ENCODE measurements at places on chromosomes 13 and 19.

DNA sequence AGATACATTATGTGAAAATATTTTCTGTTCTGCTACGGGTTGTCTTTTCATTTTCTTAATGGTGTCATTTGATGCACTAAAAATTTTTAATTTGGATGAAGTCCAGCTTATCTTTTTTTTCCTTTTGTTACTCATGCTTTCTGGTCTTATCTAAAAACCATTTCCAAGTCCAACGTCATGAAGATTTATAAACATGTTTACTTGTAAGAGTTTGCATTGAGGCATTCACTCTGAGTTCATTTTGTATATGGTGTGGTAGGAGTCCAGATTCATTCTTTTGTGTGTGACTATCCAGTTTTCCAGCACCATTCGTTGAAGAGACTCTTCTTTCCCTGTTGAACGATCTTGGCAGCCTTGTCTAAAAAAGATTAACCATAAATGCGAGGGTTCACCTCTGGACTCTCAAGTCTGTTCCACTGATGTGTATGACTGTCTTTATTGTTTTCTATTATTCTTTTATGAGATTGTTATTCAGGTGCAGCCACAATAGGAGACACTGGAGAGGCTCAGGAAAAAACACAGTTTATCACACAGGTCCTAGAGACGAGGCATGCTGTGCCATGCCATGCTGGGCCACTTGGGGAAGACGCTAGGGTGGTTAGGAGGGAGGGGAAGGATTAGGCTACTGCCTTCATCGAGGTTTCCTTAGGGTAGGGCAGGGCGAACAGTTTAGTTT, 35.0 kb downstream of the NAA16 start:
- no peak for DNase-seq

- DNase-seq: no peak
Observed at GRCh38 chr13:48234566-48235340, 1.7 kb downstream of the ITM2B start.

- DNase-seq: no peak
Observed at GRCh38 chr13:21748166-21748565, 77.3 kb downstream of the FGF9 start.

DNA sequence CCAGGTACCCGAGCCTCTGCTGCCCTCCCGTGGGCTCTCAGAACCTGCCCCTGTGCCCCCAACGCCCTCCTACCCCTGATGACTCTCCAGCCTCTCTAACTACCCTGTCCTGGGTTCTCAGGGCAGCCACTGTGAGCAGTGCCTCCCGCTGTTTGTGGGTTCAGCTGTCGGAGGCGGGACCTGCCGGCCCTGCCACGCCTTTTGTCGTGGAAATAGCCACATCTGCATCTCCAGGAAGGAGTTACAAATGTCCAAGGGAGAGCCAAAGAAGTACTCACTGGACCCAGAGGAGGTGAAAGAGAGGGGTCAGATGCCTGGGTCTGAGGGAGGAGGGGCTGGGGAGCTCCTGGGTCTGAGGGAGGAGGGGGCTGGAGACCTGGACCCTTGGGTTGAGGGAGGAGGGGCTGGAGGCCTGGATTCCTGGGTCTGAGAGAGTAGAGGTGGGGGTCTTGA, 20.0 kb downstream of the CNFN start:
- DNase-seq: no peak

DNA sequence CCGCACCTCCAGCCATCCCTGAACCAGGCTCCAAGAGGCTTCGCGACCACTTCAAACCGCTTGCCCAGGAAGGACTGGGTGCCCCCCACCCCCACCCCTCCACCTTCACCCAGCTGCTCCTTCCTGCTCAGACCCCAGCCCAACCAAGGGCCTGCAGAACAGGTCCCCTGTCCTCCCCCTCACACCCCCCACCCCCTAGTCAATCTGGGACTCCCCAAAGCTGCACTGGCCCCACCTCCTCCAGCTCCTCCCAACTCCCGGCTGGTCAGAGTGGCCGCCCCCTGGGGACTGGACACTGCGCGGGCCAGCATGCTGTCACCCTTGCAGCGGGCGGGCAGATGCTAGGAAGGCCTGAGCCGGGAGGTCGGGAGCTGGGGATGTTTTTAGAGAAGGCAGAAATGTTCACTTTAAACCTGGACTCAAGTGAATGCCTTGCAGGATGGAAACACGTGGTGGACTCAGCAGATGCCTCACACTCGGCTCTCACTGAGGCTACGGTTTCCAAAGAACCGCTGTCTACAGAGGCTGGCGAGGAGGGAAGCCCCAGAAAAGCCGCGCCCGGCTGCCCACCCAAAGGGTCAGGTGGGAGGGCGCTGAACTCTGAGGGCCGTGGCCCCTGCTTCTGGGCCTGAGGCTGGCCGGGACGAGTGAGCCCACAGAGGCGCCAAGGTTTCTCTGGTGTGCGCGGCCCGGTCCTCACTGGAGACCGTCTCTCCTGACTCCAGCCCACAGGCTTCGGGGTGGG, 8.0 kb downstream of the RPL36 start:
- no peak for DNase-seq

DNA sequence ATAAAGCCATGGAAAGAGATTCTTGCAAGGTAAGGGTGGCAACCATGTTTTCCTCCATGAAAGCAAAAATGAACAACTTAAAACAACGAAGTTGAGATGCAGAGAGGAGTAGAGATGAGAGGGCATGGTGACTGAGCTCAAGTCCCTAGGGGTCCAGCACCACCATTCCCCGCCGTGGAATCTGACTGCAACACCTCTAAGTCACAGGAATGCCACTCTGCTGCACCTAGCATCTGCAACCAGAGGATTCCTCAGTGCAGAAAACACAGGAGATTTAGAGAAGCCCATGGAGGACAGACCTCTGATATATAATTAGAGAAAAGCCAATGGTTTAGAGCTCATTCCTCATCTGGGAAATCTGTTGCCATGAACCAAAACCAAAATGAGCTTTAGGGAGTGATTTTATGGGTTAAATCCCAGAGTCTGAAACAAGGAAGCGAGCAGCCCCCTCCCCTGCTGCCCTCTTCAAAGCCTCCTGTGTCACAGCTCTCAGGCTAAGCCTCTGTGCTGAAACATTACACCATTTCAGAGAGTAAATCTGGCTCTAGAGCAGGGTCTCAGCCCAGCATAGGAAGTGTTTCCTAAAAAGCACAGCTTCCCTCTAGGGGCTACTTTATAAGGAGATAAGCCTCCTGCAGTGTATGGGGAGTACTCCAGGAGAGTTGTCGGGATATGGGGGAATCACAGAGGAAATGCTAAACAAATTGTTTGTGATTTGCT, 1043.6 kb downstream of the UQCRFS1 start:
- DNase-seq: no peak

GRCh38 chr19:41570639-41571112, 5.3 kb upstream of the CEACAM21 start:
- peak; percentile 86 for DNase-seq

GRCh38 chr13:36920616-36921185, 663 bp upstream of the SMAD9 start:
- DNase-seq: no peak

DNA sequence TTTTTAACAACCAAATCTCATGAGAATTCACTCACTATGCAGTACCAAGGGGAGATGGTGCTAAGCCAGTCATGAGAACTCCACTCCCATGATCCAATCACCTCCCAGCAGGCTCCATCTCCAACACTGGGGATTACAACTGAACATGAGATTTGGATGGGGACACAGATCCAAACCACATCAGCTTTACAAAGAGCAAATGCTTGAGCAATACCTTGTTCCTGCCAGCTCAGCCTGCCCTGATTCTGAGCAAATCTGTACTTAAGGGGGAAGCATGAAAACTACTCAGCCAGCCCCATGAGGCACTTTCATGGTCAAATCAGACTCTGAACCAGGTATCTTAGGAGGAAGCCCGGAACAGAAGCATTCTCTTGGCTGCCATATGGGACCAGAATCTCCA, 259.9 kb downstream of the TBC1D4 start:
- DNase-seq: no peak
